ENCODE measurements at places on chromosomes 3 and 15. TPM values are rescaled to one million over a fixed set of nuclear protein-coding genes. Genes with fewer than 3 reads are reported as not detected.

Gene GOLGA8R
- 1.8 TPM for total RNA-seq

Gene CPNE9
- not detected for total RNA-seq

Gene OCA2
- total RNA-seq, result 0.12 TPM

Gene OR4M2
- total RNA-seq, result not detected

Gene TGM5
- total RNA-seq, result not detected

Gene C3orf85
- not detected for total RNA-seq

Gene TM4SF18
- 0.32 TPM for total RNA-seq

Gene EPHA3
- 0.65 TPM for total RNA-seq

Gene CASR
- not detected for total RNA-seq

Gene CDCP1
- 31.5 TPM for total RNA-seq

Gene HYAL2
- 35.0 TPM for total RNA-seq

Gene COX17
- 4.5 TPM for total RNA-seq

Gene UNC13C
- total RNA-seq, result not detected

Gene CFAP92
- total RNA-seq, result not detected

Gene GOLGA8S
- total RNA-seq, result not detected

Gene IVD
- total RNA-seq, result 57.8 TPM

Gene CPEB1
- total RNA-seq, result 14.9 TPM

Gene LMOD3
- total RNA-seq, result not detected

Gene GLDN
- total RNA-seq, result 9.4 TPM

Gene RASL12
- total RNA-seq, result 8.3 TPM

Gene CYP8B1
- not detected for total RNA-seq

Gene TJP1
- total RNA-seq, result 67.3 TPM

Gene CGNL1
- total RNA-seq, result 0.65 TPM

Gene STAB1
- 0.73 TPM for total RNA-seq

Gene ASB14
- not detected for total RNA-seq

Gene NR1I2
- not detected for total RNA-seq

Gene PLAAT1
- total RNA-seq, result not detected

Gene ROPN1
- total RNA-seq, result not detected

Gene ADCY5
- 1.3 TPM for total RNA-seq

Gene RFTN1
- 126 TPM for total RNA-seq

Gene DHFR2
- total RNA-seq, result 5.0 TPM

Gene TMCO5A
- total RNA-seq, result not detected

Gene NAALADL2
- total RNA-seq, result 30.5 TPM

Gene ZIC1
- total RNA-seq, result 125 TPM

Gene ADAMTSL3
- total RNA-seq, result not detected

Data from hair follicle dermal papilla cell (primary cell).